ENCODE measurements at places on chromosomes 2 and 18.

GRCh38 chr2:98768384-98769113, 37.6 kb upstream of the MGAT4A start:
- DNase-seq: no peak

DNA sequence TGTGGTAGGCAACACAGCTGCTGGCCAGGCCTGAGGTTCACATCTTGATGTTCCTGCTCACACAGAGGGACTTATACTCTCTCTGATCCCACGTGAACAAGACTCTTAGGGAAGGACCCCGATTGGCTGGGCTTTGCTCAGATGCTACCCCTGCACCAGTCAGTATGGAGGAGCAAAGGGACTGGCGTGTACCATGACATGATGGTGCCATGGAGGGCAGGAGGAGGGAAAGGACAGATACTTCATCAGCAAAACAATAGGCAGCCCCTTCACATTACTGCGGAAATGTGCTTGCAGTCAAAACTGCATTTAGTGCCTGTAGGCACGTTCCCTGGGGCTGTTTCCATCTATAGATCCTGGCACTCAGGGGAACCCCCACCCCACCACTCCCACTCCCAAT, 42.7 kb downstream of the ZFP36L2 start:
- no peak for DNase-seq

DNA sequence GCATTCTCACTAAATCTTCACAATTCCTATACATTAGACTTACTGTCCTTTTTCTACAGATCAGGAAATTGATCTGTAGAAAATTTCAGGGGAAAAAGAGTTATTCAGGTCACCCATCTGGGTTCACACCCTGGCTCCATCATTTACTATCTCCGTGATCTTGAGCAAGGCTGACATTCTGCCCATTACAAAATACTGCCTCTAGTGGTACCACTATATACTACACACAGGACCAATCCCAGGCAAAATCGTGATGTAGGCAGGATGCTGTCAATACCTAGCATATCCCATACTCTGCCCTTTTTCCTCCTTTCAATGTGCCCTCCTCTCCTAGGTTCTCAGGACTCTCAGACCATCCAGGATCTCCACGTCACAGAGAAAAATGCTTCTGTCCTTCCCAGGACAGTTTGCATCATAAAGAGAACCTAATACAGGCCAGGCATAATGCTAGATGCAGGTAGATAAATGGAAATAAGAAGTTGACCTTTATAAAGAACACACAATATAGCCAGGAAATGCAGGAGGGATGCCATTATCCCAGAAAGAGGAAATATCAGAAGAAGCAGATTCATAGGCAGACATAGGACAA, 101.9 kb downstream of the CDH20 start:
- peak; percentile 1 for DNase-seq

- DNase-seq: no peak
Measured at GRCh38 chr18:29849144-29849543, 1193.4 kb downstream of the DSC3 start.

DNA sequence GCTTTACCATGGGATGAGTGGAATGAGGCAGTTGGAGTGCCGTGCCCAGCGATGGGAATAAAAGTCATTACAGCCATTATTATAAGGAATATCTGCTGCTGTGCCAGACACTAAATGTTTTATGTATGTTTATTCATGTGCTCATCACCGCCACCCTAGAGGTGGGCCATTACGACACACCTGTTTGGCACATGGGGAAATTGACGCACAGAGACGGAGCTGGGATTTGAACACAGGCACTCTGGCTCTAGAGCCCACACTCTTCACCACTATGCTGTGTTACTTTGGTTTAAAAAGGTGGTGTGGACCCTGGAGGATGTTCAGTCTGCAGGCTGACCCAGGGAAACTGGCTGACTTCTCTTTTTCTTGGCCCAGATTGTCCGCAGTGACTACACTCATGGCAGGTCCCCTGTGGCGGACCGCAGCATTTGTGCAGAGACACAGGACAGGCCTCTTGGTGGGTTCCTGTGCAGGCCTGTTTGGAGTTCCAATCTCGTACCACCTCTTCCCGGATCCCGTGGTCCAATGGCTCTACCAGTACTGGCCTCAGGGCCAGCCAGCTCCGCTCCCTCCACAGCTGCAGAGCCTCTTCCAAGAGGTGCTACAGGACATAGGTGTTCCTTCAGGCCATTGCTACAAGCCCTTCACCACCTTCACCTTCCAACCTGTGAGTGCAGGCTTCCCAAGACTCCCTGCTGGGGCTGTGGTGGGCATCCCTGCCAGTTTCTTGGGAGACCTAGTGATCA, 1.6 kb downstream of the TMEM177 start:
- no peak for DNase-seq

DNA sequence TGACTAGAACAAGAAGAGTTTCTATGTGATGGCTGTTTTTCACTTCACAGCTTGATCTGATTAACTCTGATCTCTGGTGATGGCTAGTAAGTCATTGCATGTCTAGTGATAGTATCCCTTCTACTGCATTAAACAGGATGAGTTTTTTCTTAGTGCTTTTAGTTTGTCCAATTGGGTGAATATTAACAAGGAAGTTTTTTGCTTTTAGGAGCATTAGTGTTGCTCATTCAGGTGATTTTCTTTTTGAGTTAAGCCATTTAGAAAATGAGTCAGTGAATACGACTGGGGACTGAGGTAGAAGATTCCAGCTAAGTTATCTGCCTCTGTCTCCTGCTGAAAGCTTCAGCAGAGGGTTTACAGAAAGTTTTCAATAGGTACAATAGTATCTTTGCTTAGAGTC, 306.7 kb downstream of the PIK3C3 start:
- DNase-seq: no peak

- no peak for DNase-seq
Measured at GRCh38 chr18:67731851-67732250, 215.3 kb upstream of the DSEL start.

DNA sequence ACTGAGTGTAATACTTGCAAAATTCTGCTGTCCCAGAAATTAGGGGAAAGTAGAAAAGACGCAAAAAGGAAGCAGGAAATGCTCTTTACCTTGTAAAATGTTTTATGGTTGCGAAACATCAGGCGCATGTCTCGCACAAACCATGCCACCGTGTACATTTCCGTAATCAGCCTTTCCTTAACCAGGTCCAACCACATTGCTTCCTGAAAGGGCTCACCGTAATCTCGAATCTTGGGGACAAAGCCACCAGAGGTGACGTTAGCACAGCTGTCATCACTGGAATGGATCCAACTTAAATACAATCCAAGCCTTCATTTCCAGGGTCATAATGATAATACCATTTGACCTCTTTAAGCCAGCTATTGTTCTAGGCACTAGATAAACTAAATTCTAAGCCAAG, 49.3 kb downstream of the SP110 start:
- DNase-seq: no peak

DNA sequence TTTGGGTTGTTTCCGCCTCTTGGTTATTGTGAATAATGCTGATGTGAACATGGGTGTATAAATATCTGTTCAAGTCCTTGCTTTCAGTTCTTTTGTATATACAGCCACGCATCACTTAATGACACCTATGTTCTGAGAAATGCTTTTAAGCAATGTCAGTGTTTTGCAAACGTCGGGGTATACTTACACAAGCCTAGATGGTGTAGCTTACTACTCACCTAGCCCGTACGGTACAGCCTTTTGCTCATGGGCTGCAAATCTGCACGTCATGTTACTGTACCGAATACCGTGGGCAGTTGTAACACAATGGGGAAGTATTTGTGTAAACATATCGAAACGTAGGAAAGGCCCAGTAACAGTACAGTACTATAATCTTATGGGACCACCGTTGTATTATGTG, 12.4 kb downstream of the RALB start:
- no peak for DNase-seq

DNA sequence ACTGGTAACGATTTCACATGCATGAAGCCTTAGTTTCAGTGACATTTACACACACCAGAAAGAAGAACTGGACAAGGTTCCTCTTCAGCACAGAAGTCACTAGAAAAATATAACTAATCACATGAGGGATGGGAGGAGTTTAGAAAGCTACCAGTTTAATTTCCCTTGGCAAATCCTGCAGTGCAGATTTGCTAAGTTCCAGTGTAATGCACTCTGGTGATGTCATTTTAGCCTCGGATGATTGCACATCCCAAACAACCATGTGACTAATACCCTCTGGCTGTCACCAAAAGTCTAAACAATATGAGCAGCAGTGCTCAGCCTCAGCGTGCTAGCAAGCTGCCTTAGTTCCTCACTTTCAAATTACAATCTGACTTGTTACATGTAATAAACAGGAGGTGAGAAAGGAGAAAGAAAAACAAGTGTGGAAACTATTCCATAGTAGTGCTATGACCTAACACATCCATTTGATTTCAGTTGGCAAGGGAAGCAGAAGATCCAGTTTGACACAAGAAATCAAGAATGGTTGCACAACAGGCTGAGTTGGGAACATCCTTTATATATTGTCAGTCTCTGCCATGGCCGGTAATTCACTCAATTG, 35.3 kb upstream of the PPP1CB start:
- no peak for DNase-seq

DNA sequence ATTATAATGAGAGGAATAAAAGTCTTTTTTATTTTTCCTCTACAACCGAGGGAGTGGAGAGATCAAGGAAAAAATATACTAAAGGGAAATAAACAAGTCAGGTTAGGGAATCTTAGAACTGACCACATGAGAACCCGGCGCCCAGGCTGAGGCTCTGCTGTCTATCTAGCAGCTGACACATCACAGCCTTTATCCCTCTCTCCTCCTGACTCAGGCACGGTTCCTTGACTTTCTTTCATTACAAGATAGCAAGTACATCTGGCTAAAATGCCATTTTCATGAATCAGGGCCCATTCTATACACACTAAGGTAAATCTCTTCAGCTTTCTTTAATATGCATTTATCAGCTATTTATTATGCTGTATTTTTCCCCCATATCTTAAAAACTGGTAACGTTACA, 296.0 kb downstream of the TMX3 start:
- no peak for DNase-seq

GRCh38 chr2:181264441-181264840, 192.7 kb upstream of the ITGA4 start:
- DNase-seq: no peak

- DNase-seq: no peak
Measured at GRCh38 chr2:203871371-203871983, 3.9 kb downstream of the CTLA4 start.

GRCh38 chr2:143530758-143531157, 401.5 kb downstream of the ARHGAP15 start:
- DNase-seq: no peak

- no peak for DNase-seq
Measured at GRCh38 chr2:61727746-61728145, 126.1 kb downstream of the FAM161A start.

DNA sequence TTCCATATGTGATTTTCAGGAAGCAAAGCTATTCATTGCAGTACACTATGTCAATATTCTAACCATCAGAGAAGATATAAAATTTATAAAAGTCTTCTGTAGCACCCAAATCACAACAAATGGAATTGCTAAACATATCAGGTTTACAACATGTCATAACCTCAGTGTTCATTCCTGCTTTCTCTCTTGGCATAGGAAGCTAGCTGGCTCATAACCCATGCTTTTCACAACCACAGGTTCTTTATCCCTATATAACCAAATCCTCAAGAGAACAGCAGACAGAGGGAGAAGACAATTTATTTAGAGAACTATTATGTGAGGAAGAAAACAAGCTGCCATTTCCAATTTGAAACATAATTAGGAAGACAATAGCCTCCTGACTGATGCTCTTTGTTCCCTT, 997.0 kb upstream of the ACVR2A start:
- DNase-seq: no peak

DNA sequence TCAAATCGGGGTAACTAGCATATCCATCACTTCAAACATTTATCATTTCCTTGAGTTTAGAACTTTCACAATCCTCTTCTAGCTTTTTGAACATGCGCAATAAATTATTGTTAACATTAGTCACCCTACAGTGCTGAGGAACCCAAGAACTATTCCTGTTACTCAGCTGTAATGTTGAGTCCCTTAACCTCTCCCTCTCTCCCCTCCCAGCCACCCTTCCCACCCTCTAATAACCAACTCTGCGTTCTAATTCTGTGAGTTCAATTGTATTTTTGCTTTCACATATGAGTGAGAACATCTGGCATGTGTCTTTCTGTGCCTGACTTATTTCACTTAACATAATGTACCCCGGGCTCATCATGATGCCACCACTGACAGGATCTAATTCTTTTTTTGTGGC, 78.6 kb upstream of the RANBP2 start:
- peak; percentile 78 for DNase-seq

DNA sequence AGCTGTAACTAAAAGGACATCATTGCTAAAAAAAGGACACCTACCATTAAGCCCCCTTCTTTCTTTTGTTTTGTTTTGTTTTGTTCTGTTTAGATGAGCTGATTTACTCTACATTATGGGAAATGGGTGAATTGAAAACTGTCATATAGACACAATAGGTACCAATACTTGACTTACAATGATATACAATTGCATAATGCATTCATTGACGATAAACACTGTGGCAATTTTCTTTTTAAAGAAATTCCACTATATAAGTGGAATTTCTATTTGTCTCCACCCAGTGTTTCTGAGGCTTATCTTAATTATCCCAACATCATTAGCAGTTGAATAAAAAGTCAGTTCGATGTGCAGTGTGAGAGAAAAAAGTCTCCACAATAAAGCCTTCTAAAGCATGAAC, 282.1 kb downstream of the BCL2 start:
- no peak for DNase-seq

- no peak for DNase-seq
Measured at GRCh38 chr2:231530099-231531011, at the start of gene NMUR1. Gene NMUR1 (minus strand): TSS chr2:231530445. CDS start chr2:231530361, 84 bp downstream.

DNA sequence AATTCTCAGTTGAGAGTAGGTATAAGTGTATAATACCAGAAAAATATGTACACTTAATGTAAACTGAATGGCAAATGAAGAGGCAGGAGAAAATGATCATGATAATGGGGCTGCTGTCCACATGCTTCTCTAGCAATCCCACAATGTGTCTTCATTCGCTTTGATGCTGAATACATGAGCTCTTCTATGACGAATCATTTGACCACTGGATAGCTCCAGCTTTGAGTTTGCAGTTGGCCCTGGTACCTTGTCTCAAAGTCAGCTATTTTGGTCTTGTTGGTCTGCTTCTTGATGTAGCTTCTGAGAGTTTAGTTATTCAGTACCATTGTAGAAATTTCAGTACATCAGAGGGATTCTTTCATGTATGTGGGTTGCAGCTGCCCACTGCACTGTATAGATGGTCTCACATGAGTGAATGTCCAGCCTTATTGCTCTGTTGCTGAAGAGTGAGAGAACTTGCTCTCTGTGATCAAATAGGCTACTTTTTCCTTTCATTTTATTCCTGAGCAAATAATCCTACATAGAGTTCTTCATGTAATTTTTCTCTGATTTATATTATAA, 105.1 kb downstream of the TTC27 start:
- DNase-seq: no peak

DNA sequence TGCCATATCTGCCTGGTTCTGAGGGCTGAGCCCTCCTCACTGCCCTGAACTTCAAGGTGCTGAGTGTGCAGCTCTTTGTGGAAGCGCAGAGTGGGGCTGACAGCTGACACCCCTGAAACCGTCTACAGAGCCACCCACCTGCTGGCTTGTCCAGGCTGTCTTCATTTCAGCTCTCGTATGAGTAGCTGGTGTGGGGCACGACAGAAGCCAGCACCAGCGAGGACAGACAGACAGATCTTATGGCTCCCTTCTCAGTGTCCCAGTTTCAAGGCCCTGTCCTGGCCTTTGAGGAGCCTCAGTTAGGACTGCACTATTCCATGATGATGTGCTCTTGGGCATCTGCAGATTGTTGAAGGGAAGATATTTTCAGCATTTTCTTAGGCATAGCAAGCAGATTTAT, 287.1 kb downstream of the SLC4A3 start:
- no peak for DNase-seq

- DNase-seq: no peak
Measured at GRCh38 chr18:42230636-42231035, 275.6 kb downstream of the PIK3C3 start.
